ENCODE measurements at places on chromosomes 11 and 22.

GRCh38 chr22:50469377-50470305 lies 5.2 kb downstream of the SBF1 start:
- DNase-seq = no peak

- DNase-seq = no peak
These were observed 14.2 kb upstream of the UVRAG start for GRCh38 chr11:75800728-75801361.

- no peak for DNase-seq
These were observed 18.0 kb downstream of the CREB3L1 start for GRCh38 chr11:46295312-46296058.

- DNase-seq = no peak
These were observed 63.8 kb upstream of the ARHGAP20 start for GRCh38 chr11:110776081-110776480.

GRCh38 chr11:69240332-69241074 lies 53.5 kb upstream of the MYEOV start:
- DNase-seq = no peak

DNA sequence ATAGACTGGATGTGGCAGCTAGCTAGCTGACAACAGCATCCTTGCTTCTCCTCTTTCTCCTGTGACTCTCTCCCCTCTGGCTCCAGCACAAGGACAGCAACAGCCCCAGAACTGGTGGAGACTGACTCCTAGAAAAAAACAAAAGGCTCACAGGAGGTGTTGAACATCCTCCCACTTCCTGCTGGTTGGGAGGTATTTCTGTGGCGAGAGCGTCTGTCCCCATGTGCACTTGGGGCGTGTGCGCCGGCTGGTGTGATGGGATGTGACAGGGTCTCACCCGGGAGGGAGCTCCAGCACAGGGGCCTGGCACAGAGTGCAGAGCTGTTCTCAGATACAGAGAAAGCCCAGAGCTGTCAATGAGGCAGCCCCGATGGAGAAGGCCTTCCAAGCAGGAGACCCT lies 107.2 kb upstream of the E2F8 start:
- no peak for DNase-seq

DNA sequence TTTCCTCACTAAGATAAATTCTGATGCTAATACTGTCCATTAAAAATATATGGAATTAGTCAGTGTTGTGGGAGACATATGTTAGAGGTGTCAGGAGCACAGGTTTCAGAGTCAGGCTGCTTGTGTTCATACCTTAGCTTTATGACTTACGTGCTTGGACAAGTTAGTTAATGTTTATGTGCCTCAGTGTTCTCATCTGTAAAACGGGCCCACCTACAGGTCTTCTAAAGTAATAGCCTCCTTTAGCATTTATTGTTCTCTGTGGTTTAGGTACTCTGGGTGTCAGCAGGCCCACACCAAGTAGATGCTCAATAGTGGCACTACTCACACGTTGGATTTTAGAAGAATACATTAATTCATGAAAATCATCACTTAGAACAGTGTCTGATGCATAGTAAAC lies 308.7 kb upstream of the ZC3H12C start:
- no peak for DNase-seq

GRCh38 chr22:47571616-47572015 lies 809.2 kb downstream of the TBC1D22A start:
- DNase-seq = no peak
